Calu3 (cell line): ENCODE measurements at places on chromosomes 11 and 22.

GRCh38 chr11:24324211-24324610 lies 172.6 kb upstream of the LUZP2 start:
- no peaks in the 10 kb centered on the region for H3K4me1 ChIP-seq
- DNase-seq, result no peak
- no peaks in the 10 kb centered on the region for H3K27me3 ChIP-seq
- no peaks in the 10 kb centered on the region for H3K36me3 ChIP-seq
- H3K4me3 ChIP-seq, result no peak overlapping the region

- H3K36me3 ChIP-seq, result no peaks in the 10 kb centered on the region
- no peaks in the 10 kb centered on the region for H3K27me3 ChIP-seq
Measured at GRCh38 chr11:103602840-103603239, 433.6 kb upstream of the DDI1 start.

DNA sequence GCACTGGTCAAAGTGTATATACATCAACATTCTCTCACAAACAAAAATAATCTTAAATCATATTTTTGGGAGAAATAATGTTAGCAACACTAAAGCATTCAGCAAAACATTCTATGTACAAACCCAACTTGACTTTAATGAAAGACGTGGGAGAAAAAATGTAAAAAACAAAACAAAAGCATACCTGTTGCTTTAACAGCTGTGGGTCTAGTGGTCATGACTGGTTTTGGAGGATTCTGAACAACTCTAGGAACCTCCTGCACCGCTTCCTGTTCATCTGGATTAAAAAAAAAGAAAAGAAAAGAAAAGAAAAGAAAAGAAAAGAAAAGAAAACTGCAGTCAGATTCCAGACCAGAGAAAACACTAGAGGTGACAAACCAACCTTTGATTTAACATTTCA lies 2.1 kb downstream of the FNBP4 start:
- peak overlapping the region; percentile 62 for H3K27ac ChIP-seq
- peaks cover 19% of the 10 kb centered on the region for H3K4me1 ChIP-seq
- peaks cover 81% of the 10 kb centered on the region for H3K36me3 ChIP-seq
- no peaks in the 10 kb centered on the region for H3K27me3 ChIP-seq

DNA sequence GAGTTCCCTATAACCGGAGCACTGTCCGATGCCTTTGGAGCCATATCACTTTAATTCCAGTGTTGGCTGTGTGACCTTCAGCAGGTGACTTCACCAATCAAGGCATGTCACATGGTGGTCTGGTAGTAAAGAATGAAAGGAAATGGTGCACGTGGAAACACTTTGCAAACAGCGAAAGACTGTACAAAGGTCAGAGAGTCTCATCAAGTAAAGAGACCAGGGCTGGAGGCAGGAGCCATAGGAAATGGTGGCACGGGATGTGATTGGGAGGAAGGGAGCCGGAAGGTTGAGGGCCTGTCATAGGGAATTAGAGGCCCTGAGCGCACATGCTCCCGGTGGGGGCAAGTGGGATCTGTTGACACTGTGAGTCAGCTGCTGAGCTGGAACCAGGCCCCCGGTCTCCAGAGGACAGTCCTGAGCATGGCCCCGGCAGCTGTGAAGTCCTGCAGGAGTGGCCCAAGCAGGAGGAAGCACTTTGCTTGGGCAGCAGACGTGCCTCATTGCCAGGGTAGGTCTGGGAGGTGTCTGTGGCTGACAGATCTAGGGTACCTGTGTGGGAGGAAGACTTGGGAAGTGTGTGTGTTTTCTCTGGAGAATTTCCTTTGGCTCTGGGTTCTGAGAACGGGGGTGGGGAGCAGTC lies 2.0 kb downstream of the DAGLA start:
- peaks cover 16% of the 10 kb centered on the region for H3K4me1 ChIP-seq
- peak; percentile 58 for DNase-seq
- no peak overlapping the region for H3K27ac ChIP-seq

- H3K4me1 ChIP-seq, result peaks cover 29% of the 10 kb centered on the region
- no peaks in the 10 kb centered on the region for H3K27me3 ChIP-seq
- DNase-seq, result peak; percentile 84
- no peak overlapping the region for H3K4me3 ChIP-seq
Measured at GRCh38 chr11:17012712-17013547, 1.3 kb downstream of the PLEKHA7 start.

- no peaks in the 10 kb centered on the region for H3K27me3 ChIP-seq
- no peak overlapping the region for H3K4me3 ChIP-seq
- no peak overlapping the region for H3K27ac ChIP-seq
Measured at GRCh38 chr11:129946256-129946655, 50.9 kb upstream of the NFRKB start.

- DNase-seq, result no peak
- H3K4me3 ChIP-seq, result no peak overlapping the region
- no peak overlapping the region for H3K27ac ChIP-seq
Measured at GRCh38 chr22:37940698-37941376, 12.6 kb downstream of the C22orf23 start.

DNA sequence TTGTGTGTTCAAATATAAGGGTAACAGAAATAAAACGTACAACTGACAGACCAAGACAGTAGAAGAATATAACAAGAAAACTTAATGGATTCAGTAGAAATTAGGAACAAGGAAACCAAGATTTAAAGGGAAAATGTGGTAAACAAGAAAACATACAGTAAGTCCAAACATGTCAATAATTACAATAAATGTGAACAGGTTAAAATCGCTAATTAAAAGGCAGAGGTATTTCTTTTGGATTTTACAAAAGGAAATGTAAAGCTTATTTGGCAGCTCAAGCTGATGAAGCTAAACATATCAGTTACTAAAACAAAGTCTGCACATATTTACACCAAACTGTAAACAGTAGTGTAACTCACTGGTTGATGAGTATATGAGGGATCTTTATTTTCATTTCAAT lies 2.3 kb upstream of the SLC22A12 start:
- H3K27ac ChIP-seq, result no peak overlapping the region
- no peaks in the 10 kb centered on the region for H3K4me1 ChIP-seq
- no peaks in the 10 kb centered on the region for H3K36me3 ChIP-seq
- peaks cover 48% of the 10 kb centered on the region for H3K27me3 ChIP-seq
- no peak for DNase-seq

GRCh38 chr22:30038219-30038618 lies 42.0 kb upstream of the HORMAD2 start:
- no peak overlapping the region for H3K4me3 ChIP-seq
- H3K27me3 ChIP-seq, result no peaks in the 10 kb centered on the region
- peak; percentile 66 for DNase-seq
- H3K27ac ChIP-seq, result peak overlapping the region; percentile 71
- peaks cover 27% of the 10 kb centered on the region for H3K36me3 ChIP-seq

GRCh38 chr11:114281388-114281956 lies 14.7 kb upstream of the NNMT start:
- H3K27ac ChIP-seq, result peak overlapping the region; percentile 30
- H3K4me3 ChIP-seq, result no peak overlapping the region
- no peaks in the 10 kb centered on the region for H3K36me3 ChIP-seq
- peaks cover 73% of the 10 kb centered on the region for H3K4me1 ChIP-seq

GRCh38 chr22:38657045-38657909 lies 839 bp downstream of the CBY1 start:
- no peaks in the 10 kb centered on the region for H3K27me3 ChIP-seq
- H3K27ac ChIP-seq, result peak overlapping the region; percentile 99
- peak; percentile 27 for DNase-seq
